NCI-H1930 (cell line): ENCODE measurements at places on chromosomes 16 and 17.

GRCh38 chr16:28473714-28474265, 1.7 kb upstream of the NPIPB7 start:
- no peak for DNase-seq

GRCh38 chr17:17577373-17577772, 14.1 kb downstream of the PEMT start:
- no peak for DNase-seq

DNA sequence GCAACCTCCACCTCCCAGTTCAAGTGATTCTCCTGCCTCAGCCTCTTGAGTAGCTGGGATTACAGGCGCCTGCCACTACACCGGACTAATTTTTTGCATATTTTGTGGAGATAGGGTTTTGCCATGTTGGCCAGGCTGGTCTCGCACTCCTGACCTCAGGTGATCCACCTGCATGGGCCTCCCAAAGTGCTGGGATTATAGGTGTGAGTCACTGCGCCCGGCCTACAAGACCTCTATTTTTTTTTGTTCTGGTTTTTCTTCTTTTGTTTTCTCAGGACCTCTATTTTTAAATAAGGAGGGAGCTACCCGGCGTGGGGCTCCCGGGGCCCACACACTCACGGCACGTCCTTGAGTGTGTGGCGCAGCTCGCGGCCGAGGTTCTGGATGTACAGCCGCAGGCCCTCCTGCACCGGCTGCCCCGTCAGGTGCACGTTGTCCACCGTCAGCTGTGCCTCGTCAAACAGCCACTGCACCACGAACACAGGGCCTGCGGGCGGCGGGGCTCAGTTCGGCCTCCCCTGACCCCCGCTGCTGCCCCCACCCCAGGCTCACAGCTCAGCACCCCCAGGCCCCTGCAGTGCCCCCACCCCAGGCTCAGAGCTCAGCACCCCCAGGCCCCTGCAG, 5.8 kb downstream of the NOTUM start:
- DNase-seq, result no peak

DNA sequence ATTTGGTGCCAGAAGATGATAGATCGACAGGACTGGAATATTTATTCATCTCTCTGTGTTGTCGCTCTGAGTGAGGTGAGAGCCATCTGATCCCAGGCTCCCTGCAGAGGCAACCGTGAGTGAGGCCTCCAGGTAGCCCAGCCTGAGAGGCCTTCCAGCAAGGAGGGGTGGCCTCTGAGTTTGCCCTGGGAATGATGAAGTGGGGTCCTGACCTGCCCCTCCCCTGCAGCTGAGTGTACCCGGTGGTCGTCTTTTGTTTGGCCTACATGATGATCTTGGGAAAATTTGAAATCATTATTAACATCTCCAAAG, 86.4 kb downstream of the CBLN1 start:
- DNase-seq, result no peak

- DNase-seq, result no peak
These were observed 6.5 kb upstream of the HBM start for GRCh38 chr16:159136-159849.
